ENCODE measurements at places on chromosomes 11 and 22. TPM values are rescaled to one million over a fixed set of nuclear protein-coding genes. Genes with fewer than 3 reads are reported as not detected.
A peak's percentile ranks its signal among the peaks of the same experiment; 100 is the strongest.

Gene APOL3
- polyA plus RNA-seq: 13.6 TPM

Gene TMEM134
- polyA plus RNA-seq: not detected

Gene APOL1
- polyA plus RNA-seq: 3.7 TPM

Gene C11orf16
- not detected for polyA plus RNA-seq

Gene MPZL3
- 2.9 TPM for polyA plus RNA-seq

Gene FOXR1
- polyA plus RNA-seq: not detected

Gene SLC25A18
- polyA plus RNA-seq: not detected

Gene PGA4
- 0.83 TPM for polyA plus RNA-seq

Gene EIF3M
- not detected for polyA plus RNA-seq

DNA sequence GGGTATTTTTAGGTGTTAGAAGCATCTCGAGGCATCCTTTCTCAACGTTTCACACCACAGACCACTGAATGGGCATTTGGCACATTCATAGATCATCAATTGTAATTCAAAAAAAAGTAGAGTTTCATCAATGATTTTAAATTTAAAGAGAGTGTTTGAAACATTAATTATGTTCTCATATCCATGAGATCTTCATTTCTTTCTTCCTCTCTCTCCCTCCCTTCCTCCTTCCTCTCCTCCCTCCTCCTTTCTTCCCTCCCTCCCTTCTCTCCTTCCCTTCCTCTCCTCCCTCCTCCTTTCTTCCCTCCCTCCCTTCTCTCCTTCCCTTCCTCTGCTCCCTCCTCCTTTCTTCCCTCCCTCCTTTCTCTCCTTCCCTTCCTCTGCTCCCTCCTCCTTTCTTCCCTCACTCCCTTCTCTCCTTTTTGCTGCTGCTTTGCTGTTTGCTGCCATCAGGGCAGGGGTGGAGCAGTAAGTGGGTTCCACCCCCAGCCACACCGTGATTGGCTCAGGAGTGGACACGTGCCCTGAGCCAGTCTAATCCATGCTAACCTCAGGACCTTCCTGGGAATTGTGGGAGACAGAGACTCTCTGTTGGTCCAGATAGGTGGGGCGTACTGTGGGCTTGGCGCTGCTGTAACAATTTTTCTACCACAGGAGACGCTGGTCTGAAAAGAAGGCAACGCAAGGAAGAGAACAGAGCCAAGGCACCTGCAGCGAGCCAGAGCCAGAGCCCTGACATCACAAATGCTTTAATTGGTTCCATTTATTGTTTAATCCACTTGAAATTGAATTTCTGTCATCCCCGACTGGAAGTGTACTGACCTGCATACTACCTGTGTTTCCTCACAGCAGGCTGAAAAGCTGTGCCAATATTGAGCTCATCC lies 33.7 kb upstream of the APOBEC3A start:
- DNase-seq: peak; percentile 83

DNA sequence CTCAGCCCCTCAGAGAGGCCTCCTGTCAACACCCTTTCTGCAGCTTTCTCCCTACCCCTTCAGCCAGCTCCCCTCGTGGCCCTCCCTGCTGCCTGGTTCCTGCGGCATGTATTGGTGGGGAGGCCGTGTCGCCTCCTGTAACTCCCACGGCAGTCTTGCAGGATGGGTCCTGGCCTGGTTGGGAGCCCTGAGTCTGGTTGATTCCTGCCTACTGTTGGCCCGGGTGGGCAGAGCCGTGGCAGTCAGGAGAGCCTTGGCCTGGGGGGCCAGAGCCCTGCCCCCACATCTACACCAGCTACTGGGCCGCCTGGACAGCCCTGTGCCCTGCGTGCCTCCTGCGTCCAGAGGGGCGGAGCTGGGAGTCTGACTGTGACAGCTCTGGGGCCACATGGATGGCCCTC lies 30.3 kb upstream of the GRAMD4 start:
- no peak for DNase-seq

DNA sequence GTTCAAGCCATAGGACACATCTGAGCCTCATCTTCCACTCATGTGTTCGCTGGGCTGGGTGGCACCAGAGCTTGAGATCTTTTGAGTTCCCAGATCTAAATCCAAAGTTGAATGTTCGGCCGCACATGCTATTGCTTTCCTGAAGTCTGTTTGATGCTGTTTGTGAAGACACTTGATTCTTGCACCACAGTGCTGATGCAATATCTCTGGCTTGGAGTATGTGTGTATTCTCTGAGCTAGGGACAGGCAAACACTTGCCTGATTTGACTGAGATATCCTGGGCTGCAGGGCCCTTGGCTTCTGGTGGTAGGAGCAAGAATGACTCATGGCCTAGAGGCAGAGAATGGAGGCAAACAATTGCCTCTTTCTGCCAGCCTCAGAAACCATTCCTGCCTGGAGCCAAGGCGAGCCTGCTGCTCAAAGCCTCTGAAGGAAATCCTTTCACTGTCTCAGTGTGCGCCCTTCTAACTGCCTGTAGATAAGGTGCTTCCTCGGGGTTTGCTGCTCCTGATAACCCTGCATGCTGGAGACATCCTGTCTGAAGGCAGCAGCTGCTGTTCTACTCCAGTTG lies 73.0 kb downstream of the CYB5R2 start:
- DNase-seq: no peak

DNA sequence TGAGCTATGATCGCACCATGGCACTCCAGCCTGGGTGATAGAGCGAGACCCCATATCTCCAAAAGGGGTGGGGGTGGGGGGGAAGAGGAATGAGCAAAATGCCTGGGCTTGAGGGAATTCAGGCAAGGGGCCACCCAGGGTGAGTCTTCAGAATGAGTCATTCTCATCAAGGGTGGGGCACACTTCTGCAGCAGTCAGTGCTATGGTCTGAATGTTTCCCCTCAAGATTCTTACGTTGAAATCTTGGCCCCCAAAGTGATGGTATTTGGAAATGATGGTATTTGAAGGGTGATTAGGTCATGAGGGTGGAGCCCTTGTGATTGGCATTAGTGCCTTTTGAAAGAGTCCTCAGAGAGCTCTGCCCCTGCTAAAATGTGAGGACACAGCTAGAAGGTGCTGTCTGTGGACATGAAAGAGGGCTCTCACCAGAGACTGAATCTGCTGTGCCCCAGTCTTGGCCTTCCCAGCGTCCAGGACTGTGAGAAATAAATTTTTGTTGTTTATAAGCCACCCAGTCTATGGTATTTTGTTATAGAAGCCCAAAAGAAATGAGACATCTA lies 86.4 kb upstream of the THY1 start:
- no peak for DNase-seq

GRCh38 chr11:10932976-10933375 lies 75.1 kb upstream of the ZBED5 start:
- no peak for DNase-seq

- DNase-seq: no peak
Observed at GRCh38 chr11:108817976-108818375, 153.1 kb downstream of the DDX10 start.

GRCh38 chr11:44351898-44352498 lies 42.1 kb upstream of the ALX4 start:
- no peak for DNase-seq

GRCh38 chr11:39571081-39571480 lies 1888.4 kb downstream of the LRRC4C start:
- DNase-seq: no peak

DNA sequence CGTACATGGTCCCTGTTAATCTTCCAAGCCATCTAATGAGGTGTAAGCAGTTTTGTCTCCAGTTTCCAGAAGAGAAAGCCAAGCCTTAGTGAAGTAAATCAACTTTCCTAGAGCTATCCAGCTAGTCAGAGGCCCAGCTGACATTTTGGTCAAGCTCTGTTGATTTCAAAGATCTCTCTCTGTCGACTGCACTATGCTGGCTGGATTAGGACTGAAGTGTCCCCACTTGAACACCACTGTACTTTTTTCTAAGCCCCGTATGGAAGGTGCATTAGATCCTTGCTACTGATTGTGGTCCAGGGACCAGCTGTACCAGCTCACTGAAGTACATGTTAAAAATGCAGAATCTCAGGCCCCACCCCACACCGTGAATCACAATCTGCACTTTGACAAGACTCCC lies 176.5 kb upstream of the NAV2 start:
- DNase-seq: no peak

DNA sequence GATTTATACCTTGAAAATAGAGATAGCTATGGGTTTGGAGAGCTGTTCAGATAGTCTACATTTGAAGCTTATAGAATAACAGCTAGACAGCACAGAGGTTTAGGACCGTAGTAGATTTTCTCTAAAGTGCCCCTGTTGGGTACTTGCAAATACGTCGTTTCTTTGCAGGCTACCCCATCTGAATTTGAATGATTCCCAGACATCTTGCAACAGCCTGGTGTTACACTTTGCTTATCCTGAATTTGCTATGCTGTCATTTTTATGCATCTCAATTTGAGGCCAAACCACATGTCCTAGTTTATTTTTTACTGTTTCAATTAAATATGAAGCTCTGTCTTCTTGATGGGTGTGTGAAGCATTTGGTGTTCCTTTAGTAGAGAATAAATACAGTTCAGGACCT lies 142.1 kb downstream of the WNT11 start:
- DNase-seq: no peak

- DNase-seq: peak; percentile 66
Observed at GRCh38 chr11:120563703-120564572, 52.4 kb downstream of the GRIK4 start.

GRCh38 chr11:133966921-133967598 lies 10.3 kb upstream of the IGSF9B start:
- no peak for DNase-seq

DNA sequence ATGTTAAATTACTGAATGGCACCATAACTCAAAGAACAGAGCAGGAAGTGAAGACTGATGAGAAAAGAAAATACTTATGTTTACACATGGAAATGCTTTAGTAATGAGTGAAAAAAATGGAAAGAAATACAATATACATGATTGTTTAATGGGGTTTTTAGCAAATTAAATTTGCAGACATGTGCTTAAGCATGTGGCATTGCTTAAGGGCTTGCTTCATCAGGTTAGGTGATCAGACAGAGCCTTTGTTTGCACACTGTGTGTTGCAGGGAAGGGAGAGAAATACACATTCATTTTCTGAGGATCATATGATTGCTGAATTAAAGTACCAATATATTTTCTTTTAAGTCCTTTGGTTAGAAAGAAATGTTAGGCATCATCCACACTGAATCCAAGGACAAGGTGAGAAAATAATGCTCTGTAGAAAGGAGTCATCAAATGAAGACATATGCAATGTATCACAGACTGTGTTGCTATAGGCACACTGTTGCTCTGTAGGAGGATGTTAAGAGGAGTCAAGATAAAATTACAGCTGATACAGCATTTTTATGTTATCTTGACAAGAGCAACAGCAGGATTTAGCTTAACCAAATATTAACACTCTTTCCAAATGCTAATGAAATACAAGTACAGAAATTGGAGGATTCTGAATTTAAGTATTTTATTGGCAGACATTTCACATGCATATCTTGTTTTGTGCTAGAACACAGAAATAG lies 23.4 kb upstream of the ARHGAP20 start:
- no peak for DNase-seq

DNA sequence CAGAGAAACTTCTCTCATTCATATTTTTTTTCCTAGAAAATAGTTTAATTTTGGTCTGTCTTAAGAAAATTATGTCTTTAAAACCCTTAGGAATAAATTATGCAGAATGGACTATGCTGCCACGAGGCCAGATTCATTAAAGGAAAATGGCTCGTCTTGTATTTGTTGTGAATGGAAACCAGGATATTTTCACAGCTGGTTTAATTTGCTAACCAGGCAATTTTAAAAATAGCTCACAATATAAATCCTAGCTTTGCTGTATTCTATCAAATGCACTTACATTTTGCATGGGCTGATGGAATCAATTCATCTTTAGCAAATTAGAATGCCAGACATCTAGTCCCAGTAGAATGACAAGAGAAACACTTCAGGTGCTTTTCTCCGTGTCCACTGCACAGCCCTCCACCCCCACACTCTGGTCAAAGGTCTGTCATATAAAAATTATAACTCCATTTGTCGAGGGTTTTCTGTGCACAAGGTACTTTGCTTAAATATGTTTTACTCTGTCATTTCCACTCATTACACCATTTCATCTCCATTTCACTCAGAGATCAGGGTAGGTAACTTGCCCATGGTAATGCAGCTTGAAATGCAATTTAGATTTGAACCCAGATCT lies 20.3 kb upstream of the TNRC6B start:
- no peak for DNase-seq

GRCh38 chr11:65416341-65416824 lies 6.2 kb upstream of the NEAT1 start:
- peak; percentile 91 for DNase-seq

DNA sequence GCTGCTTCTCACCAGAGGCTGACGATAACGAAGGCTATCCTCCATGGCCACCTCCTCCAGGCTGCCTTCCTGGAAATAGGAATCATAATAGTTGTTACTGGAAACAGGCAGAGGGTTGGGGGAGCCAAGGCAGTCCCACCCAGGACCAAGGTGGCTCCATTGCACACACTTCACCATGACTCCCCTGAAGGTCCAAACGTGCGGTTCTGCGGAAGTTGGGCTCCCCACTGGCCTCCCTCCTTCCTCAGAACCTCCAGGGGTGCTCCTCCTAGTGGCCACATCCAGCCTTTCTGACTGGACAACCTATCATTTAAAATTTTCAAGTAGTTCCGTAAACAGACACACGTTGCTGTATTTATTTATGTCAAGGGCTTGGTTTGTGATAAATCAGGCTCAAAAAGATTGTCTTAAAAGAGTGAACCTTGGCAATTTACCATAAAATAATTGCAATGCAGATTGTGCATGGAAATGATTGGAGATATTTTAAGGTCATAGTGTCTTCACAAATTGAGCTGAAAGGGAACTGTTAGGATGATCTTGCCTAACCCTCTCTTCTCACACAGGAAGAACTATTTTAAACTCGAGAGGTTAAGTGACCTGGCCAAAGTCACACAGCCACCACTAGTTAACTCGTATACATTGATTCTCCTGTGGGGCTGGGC lies 1.4 kb upstream of the TCN2 start:
- DNase-seq: no peak

All from muscle of arm (tissue), 14 donors.